ENCODE measurements at places on chromosomes 7 and 10. TPM values are rescaled to one million over a fixed set of nuclear protein-coding genes. Genes with fewer than 3 reads are reported as not detected.

CCSER2 gene
- total RNA-seq, result 165 TPM

STAG3 gene
- total RNA-seq, result 0.94 TPM

ZNF804B gene
- not detected for total RNA-seq

- no peak for DNase-seq
These were observed 32.3 kb upstream of the ANTXRL start for GRCh38 chr10:46254467-46254866.

DNA sequence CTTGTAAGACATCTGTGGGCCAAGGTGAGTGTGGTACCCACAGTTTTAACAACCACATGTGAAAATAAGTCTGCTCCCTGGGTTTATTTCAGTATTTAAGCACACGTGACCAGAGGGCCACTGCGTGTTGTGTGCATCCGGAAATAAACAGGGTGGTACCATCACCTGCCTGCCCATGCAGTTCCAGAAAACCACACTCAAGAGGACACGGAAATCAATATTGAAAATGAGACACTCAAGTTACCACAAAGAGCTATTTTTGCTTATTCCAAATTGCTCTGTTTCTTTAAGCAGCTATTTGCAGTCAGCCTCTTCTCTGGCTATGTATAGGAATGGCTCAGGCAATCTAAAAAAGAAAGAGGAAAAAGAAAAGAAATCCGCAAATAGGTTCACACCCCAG is 71.8 kb upstream of the LOXL4 start:
- no peak for DNase-seq

GRCh38 chr10:22473044-22473443 is 127.7 kb downstream of the SPAG6 start:
- no peak for DNase-seq
